ENCODE measurements at places on chromosomes 13 and 19.

DNA sequence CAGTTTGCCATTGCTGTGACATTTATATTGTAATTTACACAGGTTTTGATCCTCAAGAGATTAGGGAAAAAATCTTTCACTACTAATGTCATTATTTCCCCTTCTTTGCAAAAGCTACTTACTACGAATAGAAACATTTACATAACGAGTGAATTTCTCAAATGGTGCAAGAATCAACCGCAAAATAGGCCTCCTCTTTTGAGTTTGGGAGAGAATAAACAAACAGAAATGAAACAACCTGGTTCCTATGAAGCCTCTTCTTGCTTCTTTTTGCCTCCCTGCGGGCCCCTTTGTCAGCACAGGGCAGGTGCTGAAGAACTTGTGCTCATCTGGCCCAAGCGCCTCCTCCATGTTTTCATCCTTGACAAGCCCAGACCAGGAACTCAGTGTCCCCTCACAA is 10.1 kb upstream of the GJA3 start:
- DNase-seq = no peak

DNA sequence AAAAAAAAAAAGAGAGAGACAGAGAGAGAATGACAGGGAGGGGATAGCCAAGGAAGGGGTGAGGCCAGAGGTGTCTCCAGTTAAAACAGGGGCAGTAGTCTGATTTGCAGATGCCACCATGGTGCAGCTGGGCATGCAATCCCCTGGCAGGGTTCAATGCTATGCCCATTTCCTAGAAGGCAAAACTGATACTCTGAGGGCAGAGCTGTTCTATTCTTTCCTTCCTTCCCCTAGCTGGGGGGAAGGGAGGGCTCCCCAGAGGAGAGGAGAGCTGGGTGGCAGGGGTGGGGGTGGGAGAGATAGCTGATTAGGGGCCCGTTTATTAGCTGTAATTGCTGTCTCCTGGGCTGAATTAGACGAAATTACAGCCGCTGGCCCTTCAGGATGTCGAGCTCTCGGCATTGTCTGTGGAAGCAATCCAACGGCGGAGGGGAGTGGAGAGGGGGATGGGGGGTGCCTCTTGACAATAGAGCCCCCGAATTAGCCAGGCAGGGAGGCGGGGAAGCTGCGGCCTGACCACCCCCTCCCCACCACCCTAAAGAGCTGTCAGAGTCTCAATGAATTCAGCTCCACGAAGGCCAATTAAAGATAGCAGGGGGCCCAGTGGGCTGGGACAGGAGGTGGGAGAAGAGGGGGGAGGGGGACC is 14.4 kb upstream of the DPP9 start:
- no peak for DNase-seq

GRCh38 chr13:74795526-74795925 is 661.3 kb upstream of the KLF12 start:
- no peak for DNase-seq

DNA sequence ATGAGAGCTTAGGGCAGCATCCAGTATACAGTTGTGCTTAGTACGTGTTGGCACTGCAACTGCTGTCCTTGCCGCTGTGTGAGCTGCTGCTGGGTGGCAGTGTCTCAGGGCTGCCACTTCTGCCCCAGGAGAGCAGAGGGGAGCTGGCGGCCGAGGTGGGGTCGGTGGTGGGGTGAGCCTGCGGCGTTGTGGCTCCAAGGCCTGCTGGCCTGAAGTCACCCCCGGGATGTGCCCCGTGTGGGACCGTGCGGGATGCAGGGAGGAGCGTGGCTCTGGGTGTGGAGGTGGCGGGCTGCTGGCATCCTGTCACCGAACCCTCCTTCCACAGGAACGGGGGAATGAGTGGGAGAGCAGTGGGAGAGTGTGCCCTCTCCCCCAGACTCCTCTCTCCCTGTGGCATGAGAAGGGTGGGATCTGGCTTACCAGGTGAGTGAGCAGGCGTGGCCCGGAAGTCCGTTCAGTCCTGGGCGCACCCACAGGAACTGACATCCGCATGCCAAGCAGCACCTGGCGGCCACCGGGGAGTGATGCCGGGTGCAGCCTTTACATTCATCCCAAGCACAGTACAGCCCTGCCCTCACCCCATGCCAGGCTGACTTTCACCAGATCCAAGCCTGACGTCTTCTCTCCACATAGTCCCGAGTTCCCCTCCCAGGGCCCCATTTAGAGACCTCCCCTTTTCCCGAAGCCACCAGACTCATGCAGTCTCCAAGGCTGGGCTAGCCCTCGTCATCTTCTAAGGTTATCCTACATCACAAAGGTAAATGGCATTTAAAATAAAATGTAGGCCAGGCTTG is 26.6 kb downstream of the MCF2L start:
- DNase-seq = no peak

DNA sequence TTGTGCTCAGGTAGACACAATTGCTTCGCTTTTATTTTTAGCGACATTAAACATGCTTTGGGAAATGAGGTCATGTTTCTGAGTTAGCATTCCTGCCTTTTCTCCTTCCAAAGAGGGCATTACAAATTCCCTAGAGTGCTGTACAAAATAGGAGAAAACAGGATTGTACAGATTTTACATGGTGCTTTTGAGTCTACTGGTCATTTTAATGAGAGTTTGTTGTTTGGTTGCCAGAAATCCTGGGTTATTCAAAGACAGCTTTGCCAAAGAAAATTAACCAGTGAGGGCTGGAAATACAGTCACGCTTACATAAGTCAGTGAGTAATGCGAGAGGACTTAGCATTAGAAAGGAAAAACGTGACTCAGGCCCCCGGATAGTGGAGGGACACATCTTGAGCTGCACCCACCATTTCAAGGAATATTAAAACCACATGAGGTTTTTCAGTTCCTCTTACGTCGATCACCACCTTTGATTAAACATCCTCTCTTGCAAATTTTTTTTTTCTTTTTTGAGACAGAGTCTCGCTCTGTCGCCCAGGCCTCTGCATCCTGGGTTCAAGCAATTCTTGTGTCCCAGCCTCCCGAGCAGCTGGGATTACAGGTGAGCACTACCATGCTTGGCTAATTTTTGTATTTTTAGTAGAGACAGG is 55.4 kb downstream of the SACS start:
- peak; percentile 91 for DNase-seq

GRCh38 chr19:2949939-2950285 is 5.1 kb upstream of the ZNF77 start:
- no peak for DNase-seq

DNA sequence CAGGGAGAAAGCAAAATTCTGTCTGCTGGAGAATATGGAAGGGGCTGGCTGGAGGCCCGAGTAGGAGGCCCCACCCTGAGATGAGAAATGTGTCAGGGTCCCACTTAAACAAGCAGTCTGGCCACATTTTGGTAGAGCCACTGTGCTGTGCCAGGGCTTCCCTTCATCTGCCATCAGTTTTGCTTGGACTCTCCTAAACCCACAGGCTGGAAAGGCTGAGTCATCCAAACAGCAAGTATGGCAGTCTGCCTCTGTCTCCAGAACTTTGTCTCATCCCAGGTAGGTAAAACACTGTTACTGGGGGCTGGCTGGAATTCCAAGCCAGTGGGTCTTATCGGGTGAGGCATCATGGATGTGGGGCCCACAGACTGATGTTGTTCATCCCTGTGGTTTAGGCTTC is 1390.6 kb downstream of the UQCRFS1 start:
- no peak for DNase-seq

DNA sequence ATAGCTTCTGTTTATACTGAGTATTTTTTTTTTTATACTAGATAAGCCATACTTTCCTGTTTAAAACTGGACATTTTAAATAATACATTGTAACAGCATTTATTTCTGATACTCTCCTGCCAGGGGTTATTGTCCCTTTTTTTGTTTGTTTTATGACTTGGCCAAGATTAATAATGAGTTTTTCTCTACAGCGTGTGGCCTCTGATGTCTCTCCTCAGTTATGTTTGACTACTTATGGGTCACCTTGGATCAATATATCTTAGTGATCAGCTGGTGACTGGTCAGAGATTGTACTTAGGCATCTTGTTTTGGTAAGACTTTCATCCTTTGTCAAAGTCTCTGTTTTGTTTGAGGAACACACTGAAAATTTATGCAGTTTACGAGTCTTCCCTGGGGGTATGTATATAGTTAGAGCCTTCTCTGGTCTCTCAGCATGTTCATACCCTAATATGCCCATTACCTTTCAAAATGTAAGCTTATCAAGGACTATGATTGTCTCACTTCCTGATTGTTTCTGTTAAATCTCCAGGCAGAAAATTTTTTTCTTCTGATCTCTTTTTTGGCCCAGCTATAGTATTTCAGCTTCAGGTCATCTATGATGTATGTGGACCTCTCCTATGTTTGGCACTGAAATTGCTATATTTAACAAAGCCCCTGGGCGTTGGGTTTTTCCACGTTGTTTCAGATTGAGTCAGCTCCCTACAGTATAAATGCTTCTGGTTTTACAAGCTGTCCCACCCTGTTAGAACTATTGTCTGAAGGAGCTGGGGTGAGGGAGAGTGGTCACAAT is 87.9 kb downstream of the URI1 start:
- no peak for DNase-seq

DNA sequence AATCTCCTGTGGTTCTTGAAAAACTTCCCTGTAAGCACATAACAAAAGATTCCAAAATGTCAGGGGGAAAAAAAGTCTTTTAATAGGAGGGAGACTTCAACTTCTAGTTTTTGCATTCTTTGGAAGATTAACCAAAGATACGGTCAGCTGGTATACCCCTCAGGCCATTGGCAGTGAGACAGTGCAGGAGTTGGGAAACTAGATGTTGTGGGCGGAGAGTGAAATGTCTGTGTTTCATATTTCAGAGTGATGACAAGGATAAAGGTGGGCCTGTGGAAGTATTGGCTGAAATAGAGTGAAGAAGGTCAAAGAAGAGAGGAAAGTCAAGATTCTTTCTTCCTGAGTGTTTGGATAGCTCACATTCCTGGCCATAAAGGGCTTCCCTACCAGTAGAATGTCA is 40.8 kb downstream of the CYP2B6 start:
- DNase-seq = no peak

DNA sequence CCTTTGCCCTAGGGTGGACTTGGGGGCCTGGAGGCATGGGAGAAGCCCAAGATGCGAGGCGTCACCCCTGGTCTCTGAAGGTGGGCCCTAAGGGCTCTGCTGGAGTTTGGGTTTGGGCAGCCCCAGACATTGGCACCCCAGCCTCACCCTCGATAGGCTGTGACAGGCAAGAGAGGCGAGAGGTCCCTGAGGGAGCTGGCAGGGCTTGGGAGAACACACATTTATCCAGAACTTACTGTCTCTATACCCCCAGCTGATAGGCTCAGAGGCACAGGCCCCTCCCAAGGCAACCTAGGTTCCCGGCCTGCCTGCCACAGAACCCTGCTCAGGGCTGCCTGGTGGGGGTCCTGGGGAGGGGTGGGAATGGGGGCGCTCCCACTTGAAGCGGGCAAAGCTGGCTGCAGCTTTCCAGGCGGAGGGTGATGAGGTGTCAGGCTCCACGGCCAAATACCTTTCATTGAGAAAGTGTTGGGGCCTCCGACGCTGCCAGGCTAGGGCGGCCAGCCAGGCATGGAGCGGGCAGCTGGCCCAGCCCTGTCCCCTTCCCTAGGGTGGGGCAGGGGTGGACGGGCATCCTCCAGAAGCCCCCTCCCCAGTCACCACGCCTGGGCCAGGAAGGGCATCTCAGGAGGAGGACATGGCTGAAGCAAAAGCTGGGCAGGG is 9.7 kb downstream of the CILP2 start:
- DNase-seq = no peak

- DNase-seq = no peak
Observed at GRCh38 chr13:85166891-85167290, 632.3 kb downstream of the SLITRK6 start.

DNA sequence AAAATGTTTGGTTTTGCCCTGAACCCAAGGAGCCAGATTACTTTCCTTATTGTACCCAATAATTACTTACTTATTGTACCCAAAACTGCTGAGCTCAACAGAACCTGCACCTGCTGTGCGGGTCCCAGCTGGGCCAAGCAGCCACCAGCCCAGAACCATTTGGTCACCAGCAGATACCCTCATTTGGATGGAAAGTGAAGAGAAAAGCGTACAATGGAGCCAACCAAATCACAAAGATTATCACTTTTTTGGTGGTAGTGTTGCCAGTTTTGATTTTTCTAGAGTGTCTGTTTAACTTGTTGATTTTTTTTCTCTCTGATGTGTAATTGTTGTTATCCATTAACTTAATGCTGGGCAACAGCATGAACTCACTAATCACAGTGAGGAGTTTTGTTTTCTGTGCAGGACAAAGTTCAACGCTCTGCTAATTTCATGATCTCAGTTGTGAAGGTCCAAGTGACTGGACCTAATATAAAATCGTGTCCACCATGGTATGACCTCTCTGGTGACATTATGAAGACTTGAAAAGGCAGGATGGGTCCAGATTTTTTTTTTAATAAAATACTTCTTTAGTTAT is 23.8 kb downstream of the SPATA13 start:
- no peak for DNase-seq
